H4 (cell line): ENCODE measurements at places on chromosomes 7 and 10. TPM values are rescaled to one million over a fixed set of nuclear protein-coding genes. Genes with fewer than 3 reads are reported as not detected.

Gene NYAP1
- total RNA-seq: not detected in 2 replicates

Gene RARRES2
- total RNA-seq: not detected in 2 replicates

Gene FAM149B1
- 6.8 and 11.6 TPM in 2 replicates for total RNA-seq

Gene IL6
- 5.1 and 6.7 TPM in 2 replicates for total RNA-seq

Gene TCAF2
- total RNA-seq: 1.9 and 2.7 TPM in 2 replicates

Gene TFPI2
- 16.0 and 18.0 TPM in 2 replicates for total RNA-seq

Gene RELN
- total RNA-seq: 0.02 TPM in 1 of 2 replicates, not detected in the other

- no peak for DNase-seq
Measured at GRCh38 chr10:43227911-43228782, 38.7 kb downstream of the RASGEF1A start.

- DNase-seq: peak; percentile 92
Measured at GRCh38 chr7:159015454-159016410, 128.9 kb downstream of the VIPR2 start.

DNA sequence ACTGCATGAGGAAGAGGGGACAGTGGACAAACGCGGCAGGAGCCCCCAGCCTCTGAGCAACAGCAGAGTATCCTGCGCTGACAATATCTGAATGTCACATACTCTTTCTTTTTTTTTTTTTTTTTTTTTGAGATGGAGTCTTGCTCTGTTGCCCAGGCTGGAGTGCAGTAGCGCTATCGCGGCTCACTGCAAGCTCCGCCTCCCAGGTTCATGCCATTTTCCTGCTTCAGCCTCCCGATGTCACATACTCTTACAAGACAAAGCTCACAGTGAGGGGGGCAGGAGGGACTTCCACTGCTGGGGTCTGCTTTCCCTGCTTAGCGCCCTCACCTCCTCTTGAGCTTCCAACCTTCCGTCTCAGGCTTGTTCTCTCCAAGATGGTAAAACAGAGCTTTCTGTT lies 51.2 kb upstream of the TNS3 start:
- no peak for DNase-seq

GRCh38 chr7:158582089-158582456 lies 5.5 kb downstream of the PTPRN2 start:
- no peak for DNase-seq

DNA sequence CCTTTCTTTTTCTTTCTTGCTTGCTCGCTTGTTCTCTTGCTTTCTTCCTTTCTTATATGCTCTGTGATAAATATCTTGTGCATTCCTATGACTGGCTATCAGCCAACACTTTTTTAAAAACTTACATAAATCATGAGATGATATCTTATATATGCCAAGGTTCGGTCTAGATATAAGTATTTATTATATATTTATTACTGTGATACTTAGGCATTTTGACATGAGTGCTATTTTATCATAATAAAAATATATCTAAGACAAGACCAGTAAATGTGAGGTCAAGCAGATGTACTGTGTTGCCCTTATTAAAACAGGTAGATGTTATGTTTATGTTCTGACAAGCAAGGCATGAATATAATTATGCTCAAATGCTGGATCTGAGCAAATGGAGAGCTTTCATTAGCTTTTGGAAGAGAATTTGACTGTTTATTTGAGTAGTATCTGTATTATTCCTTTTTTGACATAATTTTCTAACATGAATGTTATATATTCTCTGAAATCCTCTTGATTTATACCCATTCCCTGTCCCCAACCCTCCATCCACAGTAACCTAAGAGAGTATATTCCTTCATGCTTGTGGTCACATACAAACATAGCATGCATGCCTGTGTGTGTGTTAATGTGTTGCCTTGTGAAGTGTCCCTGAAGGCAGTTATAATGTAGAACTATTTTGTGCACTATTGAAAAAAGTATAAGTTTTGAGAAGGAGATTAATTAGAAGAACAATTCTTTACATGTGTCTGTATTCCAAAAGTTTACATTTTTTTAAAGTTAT lies 158.0 kb downstream of the HDAC9 start:
- DNase-seq: no peak

DNA sequence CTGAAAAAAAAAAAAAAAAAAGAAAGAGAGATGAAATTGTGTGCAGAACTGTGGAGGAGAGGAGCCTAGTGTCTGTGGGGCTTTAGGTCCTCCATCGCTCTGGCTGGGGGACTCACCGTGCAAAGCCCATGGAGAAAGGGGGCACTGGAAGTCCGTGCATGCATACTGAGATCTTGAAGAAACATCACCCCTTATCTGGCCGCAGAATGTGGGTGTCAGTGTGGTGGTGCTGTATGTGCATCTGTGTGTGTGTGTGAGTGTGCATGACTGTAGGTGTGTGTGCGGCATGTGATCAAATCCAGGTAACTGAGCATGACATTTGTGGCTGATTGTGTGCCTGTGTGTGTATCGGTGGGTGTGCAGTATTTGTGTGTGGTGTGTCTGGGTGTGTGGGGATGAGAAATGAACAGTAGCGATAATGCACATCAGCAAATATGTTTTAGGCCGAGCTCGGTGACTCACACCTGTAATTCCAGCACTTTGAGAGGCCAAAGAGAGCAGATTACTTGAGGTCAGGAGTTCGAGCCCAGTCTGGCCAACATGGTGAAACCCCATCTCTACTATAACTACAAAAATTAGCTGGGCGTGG lies 8.8 kb upstream of the CLDN3 start:
- DNase-seq: no peak

DNA sequence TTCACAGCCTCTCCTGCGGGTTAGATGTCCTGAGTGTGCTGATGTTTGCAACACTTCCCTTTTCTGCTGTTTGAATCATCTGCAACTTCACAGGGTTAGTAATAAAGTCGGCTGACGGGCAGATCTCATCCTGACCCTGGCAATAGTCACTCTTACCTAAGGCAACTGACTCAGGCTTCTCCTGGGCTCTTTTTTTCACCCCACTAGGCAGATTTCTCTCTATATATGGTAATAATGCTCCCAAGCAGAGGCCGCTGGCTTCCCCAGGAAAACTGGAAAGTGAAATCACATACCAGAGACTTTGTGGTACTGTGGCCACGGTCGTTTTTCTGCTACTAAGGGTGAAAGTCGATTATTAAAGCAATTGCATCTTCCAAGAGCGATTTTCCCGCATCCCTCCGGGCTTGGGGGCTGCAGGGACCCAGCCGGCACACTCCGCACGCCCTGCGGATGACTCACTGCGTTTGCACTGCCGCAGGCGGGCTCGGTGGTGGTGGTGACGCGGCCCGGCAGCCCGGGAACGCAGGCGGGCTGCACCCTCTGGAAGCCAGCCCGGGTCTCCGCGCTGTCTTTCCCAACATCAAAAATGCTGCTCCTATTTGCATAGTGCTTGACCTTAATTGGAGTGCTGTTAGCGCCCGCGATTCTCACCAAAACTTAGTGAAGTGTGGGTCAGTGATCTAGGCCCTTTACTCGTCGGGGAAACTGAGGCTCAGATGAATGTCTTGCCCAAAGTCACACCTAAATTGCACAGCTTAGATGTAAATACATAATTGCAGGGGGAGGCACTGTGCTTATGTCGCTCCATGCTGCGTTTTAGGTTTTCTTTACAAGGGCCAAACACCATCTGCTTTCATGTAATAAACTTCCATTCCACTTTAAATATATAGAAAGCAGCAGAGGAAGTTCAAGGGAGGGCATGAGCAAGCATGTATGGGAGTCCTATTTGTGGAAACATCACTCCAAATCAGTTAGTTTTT lies 47.6 kb upstream of the ITGB1 start:
- DNase-seq: peak; percentile 81

GRCh38 chr7:47725031-47725780 lies 143.3 kb upstream of the TNS3 start:
- no peak for DNase-seq

GRCh38 chr7:40836218-40836617 lies 701.4 kb downstream of the SUGCT start:
- DNase-seq: no peak

DNA sequence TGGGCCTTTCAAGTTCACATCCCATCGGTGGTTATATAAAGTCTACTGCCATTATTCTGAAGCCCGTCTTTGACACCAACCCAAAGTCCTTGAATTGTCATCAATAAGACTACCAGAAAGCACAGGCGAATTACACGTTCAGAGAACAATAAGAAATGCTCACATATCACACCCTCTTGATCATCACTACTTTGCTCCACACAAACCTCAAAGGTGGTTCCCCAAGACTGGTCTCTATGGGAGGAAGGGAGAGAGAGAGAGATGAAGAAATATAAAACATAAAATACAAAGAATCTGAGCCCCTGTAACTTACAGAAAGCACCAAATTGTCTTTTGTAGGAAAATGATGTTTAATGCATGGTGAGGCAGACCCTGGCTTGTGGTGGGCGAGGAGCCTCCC lies 4.4 kb downstream of the HIPK2 start:
- no peak for DNase-seq

DNA sequence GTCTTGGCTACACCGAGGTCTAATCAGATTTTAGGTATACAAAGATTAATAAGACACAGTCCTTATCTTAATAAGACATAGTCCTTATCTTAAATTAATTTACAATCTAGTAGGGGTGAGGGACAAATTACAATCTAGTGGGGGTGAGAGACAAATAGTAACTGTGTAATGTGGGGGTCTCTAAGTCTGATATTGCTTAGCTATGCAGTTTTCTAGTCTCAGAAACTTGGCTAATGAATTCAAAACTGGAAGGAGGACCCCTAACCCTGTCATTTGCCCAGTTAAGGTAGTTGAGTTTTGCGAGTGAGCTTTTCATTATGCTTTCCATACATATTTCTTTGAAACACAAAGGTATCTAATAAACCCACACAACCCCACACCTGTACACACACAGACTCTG lies 136.1 kb downstream of the DPP6 start:
- no peak for DNase-seq

DNA sequence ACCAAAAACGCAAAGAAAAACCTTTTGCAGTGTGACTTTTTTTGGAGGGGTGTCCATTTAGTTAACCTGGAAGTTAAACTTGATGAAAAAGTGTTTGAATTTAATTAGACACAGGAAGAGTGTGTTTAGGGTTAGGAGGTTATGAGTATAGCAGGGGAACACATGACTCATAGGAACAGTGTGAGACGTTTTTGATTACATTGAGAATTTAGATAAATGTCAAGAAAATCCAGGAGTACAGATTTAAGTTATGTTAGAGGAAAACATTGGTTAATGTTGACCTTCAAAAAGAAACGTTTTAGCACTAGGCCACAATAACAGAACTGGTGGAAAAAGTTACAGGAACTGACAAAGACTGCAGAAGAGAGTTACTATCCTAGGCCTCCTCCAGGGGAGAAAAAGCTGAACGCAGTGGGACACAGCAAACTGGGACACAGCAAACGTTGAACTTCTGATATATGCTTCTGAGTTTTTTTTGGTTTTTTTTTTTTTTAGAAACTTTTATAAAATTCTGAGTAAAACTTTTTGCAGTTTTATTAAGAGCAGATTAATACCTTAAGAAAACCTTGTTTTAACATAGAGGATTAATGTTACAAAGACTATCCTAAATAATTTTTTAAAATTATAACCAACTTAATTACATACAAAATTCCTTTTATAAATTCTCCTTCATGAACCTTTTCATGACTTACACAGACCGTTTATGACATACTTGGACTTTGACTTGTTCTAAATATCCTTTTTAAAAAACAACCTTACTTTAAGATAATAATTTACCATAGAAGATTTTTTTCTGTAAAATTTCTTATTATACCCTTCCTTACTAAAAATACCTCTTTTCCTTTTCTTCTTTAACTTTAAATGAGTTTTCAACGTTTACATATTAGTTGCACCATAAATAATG lies 22.2 kb downstream of the LANCL2 start:
- no peak for DNase-seq

- peak; percentile 52 for DNase-seq
Measured at GRCh38 chr10:81179805-81180452, 642.2 kb downstream of the SH2D4B start.

- no peak for DNase-seq
Measured at GRCh38 chr10:6310977-6311376, 108.2 kb downstream of the PFKFB3 start.

DNA sequence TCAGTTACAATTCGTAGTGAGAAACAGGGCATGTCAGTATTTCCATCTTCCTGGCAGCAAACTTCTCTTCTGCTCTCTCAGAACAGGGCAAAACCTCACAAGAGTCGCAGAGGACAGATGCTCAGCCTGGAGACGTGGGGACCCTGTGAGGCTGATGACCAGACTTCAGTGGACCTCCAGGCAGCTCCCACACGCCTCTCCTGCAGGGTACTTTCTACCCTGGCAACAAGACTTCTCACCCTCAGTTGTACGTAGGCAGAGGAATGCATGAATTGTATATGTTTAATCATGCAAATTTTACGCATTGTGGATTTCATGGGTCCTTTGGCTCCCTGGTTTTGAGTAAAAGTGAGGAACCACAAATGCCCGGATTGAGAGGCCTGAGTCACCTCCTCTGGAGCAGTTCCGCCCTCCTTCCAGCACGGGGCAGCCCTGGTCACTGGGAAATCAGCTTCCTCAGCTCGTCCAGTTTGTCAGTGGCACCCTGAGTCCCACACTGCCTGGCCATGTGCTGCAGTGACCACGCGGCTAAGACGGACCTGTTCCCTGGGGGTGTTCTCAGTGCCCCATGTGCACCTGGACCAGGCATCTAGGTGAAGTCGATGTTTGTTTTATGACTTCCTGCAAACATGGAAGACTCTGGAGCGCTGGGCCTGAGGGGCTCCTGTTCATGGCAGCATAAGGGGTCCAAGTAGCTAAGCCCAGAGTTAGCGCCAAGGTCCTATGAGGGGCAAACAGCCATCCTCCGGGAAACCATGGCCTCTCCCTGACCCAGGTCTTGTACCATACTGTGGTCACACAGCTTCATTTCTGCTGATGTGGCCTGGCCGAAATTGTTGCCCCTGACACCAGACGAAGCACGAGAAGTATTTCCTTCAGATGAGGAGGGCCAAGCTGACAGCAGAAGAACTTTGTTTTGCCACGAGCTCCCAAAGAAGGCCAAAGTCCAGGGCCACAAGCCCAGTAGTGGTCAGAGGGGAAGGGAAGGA lies 165.1 kb downstream of the TNS3 start:
- DNase-seq: no peak

DNA sequence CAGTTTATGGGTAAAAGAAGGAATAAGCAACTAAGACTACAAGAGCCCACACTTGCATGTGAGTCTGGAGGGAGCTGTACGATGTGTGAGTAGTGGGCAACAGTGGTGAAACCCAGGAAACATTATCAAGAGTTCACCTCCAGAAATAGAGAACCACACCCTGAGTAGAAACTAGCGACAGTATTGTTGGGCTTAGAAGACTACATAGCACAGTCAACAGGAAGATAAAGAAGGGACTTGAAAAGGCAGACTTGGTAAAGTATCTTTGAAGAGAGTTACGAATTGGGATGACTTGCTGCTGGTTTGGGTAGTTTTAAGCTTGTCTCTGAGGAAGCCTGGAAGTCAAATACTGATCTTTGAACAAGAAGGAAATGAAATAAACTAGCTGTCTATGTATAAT lies 223.2 kb upstream of the GNAI1 start:
- DNase-seq: no peak
